ENCODE measurements at places on chromosomes 6 and 20.

GRCh38 chr6:138821519-138821918 lies 25.6 kb downstream of the ECT2L start:
- DNase-seq = no peak

DNA sequence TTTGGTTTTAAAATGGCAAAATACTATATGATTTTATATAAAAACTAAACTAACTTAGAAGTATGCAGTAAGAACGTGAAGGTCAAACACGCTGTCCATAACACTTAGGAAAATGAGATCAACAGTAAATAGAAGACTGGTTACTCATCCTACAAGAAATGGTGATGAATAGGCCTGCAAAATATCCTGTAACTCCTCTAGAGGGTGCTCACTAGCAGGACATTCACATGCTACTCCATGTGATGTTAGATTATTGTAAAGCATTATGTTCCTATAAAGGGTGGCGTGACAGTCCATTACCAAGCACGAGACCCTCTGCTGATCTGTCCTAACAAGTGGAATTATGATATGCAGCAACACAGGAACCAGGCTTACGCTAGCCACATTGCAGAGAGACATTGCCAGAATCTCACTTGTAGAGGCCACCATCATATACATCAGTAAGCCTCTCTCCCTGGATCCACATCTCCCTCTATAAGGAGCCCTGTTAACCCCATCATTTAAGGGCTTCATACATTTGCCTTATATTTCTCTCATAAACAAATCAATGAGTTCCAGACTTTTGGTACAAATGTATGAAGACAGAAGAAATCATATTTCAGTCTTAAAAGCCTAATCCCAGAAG lies 18.0 kb upstream of the DEFB129 start:
- DNase-seq = peak; percentile 73

DNA sequence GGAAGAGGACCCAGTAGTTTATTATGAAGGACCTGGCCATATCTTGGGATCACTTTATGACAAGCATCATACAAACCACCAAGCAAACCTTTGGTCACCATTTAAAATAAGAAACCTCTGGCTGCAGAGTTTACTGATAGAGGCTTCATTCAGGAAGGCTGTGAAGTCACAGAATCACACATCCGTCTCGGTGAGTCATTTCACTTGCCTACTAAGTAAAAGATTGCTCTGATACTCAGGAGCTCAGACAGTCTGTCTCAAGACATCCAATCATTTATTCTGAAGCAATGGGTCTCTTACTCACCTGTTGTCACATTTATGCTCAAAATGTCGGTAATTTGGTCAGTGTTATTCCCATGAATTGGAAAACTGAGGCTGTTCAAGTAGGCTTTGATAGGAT lies 33.7 kb downstream of the ADGRF5 start:
- DNase-seq = peak; percentile 90

GRCh38 chr6:163986313-163986712 lies 571.8 kb downstream of the QKI start:
- peak; percentile 59 for DNase-seq

- DNase-seq = no peak
Measured at GRCh38 chr6:164039954-164040375, 625.4 kb downstream of the QKI start.

Data from ELR (cell line).